ENCODE measurements at places on chromosomes 12 and 14. TPM values are rescaled to one million over a fixed set of nuclear protein-coding genes. Genes with fewer than 3 reads are reported as not detected.

Gene ADIPOR2
- polyA plus RNA-seq: 26.7 TPM

Gene PMEL
- 1.2 TPM for polyA plus RNA-seq

GRCh38 chr12:89163918-89164317 lies 188.4 kb downstream of the DUSP6 start:
- DNase-seq: no peak

DNA sequence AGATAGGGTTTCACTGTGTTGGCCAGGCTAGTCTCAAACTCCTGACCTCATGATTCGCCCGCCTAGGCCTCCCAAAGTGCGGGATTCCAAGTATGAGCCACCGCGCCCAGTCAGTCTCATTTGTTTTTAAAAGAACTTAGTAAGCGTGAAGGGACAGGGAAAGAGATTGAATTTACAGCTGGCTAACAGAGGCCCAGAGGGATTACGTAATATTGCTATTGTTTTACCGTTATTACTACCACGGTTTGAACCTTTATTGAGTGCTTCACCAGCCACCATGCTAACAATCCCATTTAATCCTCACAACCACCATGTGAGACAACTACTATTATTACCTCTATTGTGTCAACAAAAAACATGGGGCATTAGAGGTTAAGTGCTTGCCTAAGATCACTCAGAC lies 26.7 kb upstream of the BLTP3B start:
- DNase-seq: no peak

All from muscle of leg (tissue), 16 donors.